Forelimb muscle (tissue), 1 donor: ENCODE measurements at places on chromosomes 2 and 18. TPM values are rescaled to one million over a fixed set of nuclear protein-coding genes. Genes with fewer than 3 reads are reported as not detected.

- DNase-seq: no peak
Observed at GRCh38 chr2:238461051-238461450, 34.3 kb downstream of the ASB1 start.

DNA sequence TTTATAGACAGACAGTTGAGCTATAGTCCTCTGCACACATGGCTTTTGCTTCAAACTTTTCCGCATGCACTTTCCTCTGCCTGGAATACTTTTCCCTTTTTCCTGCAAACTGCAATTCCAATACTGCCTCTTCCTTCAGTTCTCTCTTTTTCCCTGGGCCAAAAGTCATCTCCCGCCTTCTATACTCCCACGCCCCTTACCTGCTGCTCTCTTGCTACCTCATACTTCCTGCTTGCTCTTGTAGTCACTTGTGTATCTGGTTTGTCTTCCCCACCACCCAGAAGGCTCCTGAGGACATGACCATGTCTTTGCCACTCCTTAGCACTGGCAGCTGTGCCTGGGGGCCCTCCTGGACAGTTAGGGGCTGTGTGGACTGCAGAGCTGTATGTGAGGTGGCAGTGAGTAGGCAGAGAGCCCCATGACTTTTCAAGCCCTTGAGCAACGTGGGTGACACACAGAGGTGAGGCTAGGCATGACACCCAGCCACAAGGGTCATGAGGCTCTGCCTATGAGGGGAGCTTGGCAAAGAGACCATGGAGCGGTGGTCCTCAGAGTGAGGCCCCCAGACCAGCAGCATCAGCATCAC, 23.2 kb downstream of the SPEG start:
- no peak for DNase-seq

- DNase-seq: no peak
Observed at GRCh38 chr2:36556842-36557241, 41.1 kb downstream of the FEZ2 start.

- no peak for DNase-seq
Observed at GRCh38 chr2:99810225-99810624, 320.4 kb upstream of the REV1 start.

DNA sequence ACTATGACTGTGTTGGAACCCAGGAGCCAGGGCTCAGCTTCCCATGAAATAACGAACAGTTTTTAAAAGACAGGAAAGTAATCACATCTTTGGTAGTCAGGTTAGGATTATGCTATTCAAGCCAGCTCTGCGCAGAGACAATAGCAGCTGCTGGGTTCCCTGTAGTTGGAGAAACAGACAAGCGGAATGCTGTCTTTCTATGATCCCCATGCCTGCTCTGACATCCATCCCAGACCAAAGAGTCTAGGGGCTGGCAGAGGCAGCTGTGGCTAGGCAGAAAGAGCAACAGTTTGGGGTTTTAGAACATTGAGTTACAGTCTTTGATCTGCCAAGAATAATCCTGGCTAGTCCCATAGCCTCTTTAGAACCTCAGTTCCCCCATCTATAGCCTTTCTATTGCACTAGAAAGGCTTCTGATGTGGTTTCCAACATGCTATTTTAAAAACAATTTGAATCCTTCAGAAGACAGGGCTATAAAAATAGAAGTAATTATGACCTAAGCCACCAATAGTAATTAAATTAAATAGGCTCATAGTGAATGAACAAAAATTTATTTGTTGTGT, 146.8 kb downstream of the MTX2 start:
- no peak for DNase-seq

DNA sequence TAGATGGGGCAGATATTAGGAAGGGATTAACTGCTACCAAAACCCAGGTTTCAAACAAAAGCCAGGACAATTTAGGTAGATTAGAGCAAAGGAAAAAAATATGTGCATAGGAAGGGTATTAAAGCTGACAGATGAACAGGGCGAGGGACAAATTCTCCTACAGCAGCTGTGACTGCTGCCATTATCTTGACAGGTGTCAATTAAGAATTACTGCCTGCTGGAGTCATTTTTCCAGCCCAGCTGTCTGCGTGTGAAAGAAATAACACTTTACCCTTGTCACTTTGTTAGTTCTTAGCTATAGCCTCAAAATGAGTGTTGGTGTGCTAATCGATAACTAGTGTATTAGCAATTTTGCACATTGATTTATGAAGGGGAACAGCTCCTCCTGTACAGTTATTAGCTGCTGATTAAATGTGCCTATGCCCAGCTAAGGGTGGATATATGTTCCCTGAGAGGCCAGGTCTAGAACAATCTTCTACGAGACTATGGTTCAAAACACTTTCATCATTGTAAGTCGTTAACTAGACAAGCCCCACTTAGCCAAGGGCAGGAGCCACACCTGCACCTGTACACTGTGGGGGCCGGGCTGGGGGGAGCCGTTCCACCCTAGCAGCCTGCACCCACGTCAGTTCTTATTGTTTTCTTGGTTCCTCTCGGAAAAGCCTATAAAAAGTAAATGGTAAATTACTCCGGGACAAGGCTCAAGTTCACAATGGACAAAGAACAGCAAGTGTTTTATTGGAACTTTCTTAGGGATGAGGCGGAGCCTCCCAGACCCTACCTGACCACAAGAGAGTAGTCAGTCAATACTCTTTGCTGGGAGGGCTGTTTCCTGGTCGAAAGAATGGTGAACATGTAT, 7.7 kb downstream of the TSHZ1 start:
- DNase-seq: no peak

DNA sequence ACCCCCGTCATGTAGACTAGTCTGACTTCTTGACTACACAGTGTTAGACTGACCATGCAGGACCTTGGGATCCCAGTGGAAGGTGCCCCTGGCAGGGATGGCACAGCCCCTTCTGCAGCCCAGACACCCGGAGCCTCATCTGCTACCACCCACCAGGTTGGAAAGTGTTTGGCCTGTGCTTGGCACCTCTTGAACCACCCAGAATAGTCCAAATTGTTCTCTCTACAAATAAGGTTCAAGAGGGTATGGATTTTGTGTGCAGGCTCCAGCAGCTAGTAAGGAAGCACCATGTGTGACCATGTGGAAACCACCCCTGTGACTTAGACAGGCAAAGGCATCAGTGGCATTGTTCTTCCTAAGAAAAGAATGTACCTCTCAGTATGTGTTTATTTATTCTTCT, 18.4 kb downstream of the L3MBTL4 start:
- no peak for DNase-seq

- no peak for DNase-seq
Observed at GRCh38 chr18:28287146-28287545, 110.2 kb upstream of the CDH2 start.

Gene ADD2
- polyA plus RNA-seq: 1.8 TPM
